Activated CD8-positive, alpha-beta memory T cell treated with anti-CD3 and anti-CD28 coated beads for 1 hour (primary cell): ENCODE measurements at places on chromosomes 12 and 14.

DNA sequence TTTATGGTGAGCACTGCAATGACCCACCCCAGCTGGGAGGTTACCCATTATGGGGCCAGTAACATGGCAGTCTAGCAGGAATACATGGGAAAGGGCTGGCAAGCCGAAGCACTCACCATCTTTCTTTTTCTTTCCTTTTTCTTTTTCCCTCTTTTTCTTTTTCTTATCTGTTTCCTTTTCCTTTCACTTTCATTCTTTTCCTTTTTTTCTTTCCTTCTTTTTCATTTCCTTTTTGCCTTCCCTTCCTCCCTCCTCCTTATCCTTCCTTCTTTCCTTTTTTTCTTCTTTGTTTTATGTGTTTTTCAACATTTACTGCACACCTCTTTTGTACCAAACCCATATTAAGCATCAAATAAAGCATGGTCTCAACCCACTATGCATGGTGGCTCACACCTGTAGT, 501.1 kb downstream of the MED13L start:
- no peak for DNase-seq

- no peak for DNase-seq
Measured at GRCh38 chr14:61523751-61524150, 171.6 kb upstream of the HIF1A start.

DNA sequence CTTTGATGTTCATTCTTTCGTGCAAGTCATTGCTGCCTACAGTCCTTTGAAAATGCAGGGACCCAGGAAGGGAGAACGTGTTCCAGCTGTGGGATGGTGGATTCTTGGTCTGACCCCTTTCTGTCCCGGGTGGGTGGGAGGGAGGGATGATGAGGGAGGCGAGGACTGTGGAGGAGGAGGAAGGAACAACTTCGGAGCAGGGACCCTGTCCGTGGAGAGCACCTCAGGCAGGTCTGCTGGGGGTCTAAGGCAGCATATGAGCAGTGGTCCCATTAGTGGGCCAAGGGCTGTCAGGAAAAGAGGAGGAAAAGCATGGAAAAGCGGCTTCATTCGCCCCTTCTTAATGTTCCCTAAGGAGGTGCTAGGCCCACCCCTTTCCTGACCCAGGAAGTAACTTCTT, 36.0 kb downstream of the CACNA2D4 start:
- DNase-seq = no peak

DNA sequence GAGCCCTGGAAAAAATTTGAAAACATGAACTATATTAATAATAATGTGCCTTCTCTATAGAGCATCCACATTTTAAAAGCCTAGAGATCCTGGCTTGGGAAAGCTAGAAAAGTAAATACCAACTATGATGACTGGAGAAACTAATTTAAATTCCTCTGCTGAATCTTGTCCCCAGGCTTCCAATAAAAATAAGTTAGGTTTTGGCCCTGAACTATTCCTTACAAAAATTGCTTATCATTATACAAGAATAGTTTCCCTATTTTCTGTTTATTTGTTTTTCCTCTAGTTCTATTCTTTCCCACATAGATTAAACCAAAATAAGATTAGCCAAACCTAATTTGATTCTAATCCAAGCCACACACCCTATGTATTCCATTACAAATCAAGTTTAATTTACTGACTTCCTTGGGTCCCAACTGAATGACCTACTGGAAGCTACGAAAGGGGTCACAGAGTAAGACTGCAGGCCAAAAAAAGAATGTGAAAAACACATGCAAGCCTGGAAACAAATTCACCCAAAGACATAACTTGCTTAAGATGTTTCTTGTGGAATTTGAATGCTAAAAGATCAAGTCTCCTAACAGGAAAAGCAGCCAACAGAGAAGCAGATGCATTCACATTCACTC, 133.0 kb downstream of the PAWR start:
- DNase-seq = no peak

DNA sequence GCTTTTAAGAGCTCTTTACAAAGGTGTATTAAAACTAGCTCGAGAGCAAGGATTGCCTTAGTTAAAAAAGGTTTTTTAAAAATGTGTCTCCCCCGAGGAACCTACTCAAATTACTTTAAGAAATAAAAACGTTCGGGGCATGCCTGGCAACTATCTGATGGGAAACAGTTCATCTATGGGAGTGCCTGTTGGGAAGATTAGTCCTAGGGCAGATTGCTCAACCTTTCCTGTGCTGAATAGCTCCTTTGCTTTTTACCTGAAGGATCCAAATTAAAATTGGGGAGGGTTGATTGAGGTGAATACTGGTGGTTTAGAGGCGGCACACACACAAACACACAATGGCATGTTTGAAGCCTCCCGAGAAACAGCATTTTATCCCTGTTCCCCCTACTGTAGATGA, 541.4 kb upstream of the ATP2B1 start:
- no peak for DNase-seq

DNA sequence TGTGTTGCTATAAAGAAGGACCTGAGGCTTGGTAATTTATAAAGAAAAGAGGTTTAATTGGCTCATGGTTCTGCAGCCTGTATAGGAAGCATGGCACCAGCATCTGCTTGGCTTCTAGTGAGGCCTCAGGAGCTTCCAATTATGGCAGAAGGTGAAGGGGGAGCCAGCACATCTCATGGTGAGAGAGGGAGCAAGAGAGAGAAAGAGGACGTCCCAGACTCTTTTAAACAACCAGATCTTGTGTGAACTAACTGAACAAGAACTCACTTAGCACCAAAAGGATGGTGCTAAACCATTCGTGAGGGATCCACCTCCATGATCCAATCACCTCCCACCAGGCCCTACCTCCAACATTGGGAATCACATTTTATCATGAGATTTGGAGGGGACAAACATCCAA, 6.1 kb upstream of the SNAPC1 start:
- no peak for DNase-seq

GRCh38 chr14:101855958-101856357, 94.4 kb downstream of the PPP2R5C start:
- no peak for DNase-seq

DNA sequence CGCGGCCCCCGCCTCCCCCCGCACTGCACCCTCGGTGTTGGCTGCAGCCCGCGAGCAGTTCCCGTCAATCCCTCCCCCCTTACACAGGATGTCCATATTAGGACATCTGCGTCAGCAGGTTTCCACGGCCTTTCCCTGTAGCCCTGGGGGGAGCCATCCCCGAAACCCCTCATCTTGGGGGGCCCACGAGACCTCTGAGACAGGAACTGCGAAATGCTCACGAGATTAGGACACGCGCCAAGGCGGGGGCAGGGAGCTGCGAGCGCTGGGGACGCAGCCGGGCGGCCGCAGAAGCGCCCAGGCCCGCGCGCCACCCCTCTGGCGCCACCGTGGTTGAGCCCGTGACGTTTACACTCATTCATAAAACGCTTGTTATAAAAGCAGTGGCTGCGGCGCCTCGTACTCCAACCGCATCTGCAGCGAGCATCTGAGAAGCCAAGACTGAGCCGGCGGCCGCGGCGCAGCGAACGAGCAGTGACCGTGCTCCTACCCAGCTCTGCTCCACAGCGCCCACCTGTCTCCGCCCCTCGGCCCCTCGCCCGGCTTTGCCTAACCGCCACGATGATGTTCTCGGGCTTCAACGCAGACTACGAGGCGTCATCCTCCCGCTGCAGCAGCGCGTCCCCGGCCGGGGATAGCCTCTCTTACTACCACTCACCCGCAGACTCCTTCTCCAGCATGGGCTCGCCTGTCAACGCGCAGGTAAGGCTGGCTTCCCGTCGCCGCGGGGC, at the start of gene FOS:
Gene FOS (plus strand): TSS at position 407 of the 731 bp plus-strand sequence. CDS start 155 bp downstream, at position 562.
- peak; percentile 85 for DNase-seq

DNA sequence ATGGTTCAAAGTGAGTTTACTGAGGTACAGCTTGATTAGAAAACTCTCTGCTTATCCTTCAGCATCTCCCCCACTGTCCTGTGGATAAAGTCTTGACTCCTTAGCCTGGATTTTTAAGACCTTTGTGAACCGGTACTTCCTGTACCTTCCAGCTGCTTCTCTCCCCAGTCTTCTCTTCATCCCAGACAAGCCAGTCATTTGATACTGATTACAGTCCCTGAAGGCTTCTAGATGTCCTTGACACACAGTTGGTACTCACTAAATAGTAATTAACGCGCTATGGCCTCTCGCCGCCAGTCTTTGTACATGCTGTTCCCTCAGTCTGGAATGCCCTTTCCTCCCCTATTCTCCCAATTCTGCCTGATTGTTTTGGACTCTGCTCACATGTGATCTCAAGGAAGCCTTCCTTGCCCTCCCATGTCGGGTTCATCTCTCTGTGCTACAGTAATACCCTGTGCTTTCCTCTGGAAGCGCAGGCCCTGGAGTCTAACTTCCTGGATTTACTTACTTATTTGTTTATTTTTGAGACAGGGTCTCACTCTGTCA, 50.6 kb upstream of the PTGR2 start:
- DNase-seq = no peak

GRCh38 chr12:89160716-89161123, 191.6 kb downstream of the DUSP6 start:
- no peak for DNase-seq

GRCh38 chr14:103746701-103747100, 31.1 kb downstream of the ZFYVE21 start:
- DNase-seq = no peak

DNA sequence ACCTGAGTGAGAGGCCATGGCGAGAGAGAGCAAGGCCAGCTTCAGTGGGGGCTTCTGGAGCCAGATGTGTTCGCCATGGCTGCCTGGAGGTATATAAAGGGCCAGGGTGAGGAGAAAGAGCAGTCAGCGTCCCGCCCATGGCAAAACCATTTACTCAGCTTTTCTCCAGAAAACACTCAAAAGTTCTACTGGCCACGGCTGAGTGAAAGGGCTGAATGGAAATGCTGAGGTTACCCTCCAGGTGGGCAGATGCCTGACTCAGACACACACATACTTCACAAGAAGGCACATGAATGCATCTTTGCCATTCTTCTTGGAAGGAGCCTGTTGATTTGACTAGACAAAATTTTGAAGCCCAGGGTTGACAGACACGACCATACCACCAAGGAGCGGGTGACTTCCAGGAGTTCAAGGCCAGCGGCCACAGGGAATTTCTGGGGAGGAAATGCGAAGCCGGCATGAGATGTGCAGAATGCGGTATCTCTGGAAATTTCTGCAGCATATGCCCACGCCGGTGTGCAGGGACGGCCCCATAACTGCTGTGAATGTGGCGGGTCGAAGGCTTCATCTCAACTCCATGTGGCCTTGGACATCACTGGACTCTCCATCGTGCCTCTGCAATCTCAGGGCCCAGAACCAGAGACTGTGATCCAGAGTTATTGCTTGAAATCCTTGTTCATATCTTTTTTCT, at the start of gene IL31:
Gene IL31 (minus strand): TSS at position 67 of the 691 bp plus-strand sequence. CDS start 49 bp downstream, at position 18.
- DNase-seq = no peak

DNA sequence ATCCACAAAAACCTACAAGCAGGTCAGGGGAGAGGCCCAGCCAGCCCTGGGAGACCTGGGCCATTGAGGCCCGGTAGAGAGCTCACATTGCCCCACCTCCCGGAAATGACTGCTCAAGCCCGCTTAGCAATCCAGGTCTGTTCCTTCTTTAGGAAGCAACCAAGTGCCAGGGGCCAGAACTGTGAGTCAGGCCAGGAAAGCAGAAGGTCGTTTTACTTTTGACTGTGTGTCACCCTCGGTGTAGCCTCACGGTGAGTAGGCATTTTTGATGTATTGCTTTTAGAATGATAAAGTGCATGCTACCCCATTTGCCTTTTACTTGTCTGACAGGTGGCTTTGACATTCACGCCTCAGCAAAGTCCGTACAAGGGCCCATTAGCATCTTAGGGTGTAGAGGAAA, 25.4 kb upstream of the PWP1 start:
- no peak for DNase-seq

GRCh38 chr12:132263061-132263360, 66.4 kb downstream of the GALNT9 start:
- DNase-seq = no peak

DNA sequence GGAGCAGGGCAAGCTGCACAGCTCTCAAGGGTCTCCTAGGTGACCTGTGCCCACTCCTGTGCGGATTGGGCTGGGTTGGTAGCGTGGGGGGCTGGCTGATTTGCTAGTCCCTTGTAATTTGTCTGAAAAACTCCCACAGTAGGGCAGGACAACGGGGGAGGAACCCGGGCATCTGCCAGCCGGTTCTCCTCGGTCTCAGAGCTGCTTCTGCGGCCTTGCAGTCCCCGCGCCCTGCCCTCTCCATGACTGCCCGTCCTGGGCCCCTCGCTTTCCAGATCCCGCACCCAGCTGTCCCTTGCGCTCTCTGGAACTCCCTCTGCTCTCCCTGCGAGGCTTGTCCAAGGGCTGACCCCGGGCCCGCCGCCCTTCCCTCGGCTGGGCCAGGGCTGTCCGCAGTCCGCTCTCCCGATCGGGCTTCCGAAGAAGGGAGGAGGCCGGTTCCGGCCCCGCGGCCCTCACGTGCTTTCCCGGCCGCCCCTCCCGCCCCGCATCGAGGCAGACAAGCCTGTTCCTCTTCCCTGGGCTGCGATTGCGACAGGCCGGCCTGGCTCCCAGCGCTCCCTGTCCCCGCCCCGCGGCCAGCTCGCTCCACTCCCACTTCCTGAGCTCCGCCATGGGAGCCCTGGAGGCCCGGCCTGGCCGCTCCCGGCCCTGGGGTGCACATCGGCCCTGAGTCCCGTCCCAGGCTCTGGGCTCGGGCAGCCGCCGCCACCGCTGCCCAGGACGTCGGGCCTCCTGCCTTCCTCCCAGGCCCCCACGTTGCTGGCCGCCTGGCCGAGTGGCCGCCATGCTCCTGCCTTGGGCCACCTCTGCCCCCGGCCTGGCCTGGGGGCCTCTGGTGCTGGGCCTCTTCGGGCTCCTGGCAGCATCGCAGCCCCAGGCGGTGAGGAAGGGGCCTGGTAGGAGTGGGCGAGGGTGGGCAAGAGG, at the start of gene LTBR:
Gene LTBR (plus strand): TSS at position 591 of the 927 bp plus-strand sequence. CDS start 197 bp downstream, at position 788.
- DNase-seq = no peak

- DNase-seq = no peak
Measured at GRCh38 chr12:92049403-92049802, 96.2 kb downstream of the BTG1 start.

- no peak for DNase-seq
Measured at GRCh38 chr14:54570631-54571415, 3.9 kb downstream of the SAMD4A start.

DNA sequence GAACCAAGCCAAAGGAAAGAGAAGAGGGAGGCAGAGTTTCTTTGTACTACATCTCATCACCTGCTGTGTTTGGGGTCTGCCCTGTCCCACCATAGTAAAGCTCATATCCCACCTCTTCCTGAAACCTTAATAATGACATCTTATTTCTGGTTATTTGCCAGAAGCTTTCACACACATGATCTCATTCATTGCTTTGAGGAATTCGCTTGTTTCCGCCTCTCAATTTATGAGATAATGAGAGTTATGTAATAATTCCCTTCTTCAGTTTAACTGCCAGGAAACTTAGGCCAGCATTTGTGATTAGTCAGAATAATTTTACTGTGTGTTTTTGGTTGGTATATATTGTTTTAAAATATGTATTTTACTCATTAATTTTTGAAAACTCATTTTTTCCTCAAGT, 205.2 kb downstream of the CACNA1C start:
- DNase-seq = no peak

DNA sequence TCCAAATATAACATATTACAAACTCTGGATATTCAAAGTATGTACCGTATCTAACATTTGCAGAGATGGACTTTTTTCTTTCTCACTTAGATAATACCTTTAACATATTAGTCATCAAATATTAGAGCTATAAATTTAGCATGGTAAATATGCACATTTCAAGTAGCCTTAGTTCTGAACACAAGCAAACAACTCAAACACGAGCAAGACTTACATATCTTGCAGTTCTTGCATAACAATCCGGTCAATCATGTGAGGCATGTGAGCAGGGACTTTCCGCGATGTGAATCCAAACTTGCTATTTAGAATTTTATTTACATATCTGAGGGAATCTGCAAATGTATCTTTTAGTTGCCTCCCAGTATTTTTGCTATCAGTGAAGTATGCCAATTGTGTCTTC, 22.1 kb upstream of the SYCP3 start:
- no peak for DNase-seq

GRCh38 chr14:101151226-101151926, 247.9 kb upstream of the RTL1 start:
- no peak for DNase-seq
